ENCODE measurements at places on chromosomes 3 and 15.
A peak's percentile ranks its signal among the peaks of the same experiment; 100 is the strongest.

GRCh38 chr3:63400246-63400860 lies 122.2 kb downstream of the SYNPR start:
- DNase-seq = no peak

DNA sequence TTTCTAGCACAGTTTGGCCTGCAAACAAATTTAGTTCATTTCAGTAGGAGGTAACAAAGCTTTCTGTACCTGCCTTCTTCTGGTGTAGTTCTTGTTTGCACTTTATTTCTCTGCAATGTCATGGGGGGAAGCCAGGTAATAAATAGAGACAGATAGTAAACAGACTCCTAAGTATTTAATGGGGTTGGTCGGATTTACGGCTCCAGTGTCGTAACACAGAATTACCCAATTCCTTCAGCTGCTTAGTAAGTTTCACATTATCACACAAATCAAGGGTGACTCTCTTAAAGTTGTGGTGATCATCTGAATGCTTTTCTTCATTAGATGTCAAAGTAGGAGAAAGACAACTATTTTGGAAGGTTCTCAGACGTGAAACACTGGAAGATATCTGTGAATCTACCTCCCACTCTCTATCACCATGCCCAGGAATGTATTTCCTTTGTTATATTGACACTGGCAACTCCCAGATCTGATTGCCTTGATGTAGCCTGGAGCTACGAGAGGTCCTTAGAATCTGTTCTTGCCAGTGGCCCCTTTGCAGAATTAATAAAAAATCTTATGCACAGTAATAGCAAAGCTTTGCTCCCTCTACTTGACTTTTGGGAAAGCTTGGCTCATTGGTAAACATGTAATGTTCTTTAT lies 25.0 kb upstream of the TMC3 start:
- no peak for DNase-seq

GRCh38 chr3:159971311-159971710 lies 17.3 kb upstream of the IL12A start:
- no peak for DNase-seq

- no peak for DNase-seq
These were observed 48.8 kb downstream of the CHRD start for GRCh38 chr3:184428561-184429175.

GRCh38 chr15:95843241-95843910 lies 487.1 kb upstream of the NR2F2 start:
- no peak for DNase-seq

DNA sequence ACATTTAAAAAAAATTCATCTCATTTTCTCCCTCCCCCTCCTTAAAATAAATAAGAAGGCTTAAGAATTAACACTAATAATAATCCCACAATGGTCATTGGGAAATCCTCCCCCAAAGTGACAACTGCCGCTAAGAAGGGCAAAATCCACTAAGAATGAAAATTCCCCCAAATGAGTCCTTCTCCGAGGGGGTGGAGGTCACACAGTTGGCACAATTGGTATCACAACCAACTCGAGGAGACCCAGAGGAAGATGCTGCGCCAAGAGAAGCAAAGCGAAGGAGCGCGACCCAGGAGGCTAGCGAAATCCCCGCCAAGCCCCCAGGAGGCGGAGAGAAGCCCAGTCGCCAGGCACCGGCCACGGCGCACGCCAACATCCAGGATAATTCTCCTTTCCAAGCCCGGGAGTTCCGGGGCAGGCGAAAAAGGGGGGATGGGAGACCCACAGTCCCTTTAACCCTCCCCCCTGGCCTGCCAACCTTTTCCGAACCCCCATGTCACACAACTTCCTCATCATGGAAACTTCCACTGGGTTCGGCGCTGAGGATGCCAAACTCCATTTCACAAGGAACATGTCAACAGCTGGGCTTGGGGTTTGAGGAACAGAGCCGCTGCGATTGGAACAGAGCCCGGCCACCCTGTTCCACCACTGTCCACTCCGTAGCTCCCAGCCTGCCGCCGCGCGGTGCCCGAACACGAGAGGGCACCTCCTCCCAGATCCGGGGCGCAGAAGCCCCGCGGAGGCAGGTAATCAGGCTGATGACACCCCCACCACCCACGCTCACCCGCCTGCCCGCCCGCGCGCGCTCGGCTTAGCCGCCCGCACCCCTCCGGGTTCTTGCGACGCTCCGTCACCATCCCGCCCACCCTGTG lies 668 bp downstream of the THRB start:
- DNase-seq = peak; percentile 34

- DNase-seq = no peak
These were observed 25.1 kb downstream of the SV2B start for GRCh38 chr15:91125162-91125561.

DNA sequence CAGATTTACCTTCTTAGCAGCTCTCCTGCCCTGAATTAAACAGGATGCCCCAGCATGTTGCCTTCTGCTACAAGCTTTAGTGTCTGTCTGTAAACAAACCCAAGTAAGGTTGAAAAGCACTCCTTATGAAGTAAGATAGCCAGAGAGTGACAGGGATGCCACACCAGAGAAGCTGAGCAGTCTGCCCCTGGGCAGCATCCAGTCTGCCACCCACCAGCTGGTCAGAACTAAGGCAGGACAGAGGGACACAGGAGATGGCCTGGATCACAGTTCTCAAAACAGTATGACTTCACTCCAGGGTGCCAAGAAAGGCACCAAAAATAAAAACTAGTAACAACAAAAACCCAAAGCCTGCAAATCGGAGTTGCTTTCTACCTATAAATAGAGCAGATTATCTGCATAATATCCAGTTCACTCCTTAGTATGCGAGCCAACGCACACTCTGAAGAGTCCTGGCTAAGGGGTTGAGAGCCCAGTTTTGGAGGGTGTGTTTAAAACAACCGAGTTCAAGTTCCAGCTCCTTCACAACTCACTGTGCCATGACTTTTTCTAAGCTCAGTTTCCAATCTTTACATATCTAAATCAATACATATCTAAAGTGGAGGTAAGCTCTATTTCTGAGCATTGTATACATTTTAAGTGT lies 198.9 kb downstream of the KCNMB2 start:
- no peak for DNase-seq
